ENCODE measurements at places on chromosomes 7 and 10. TPM values are rescaled to one million over a fixed set of nuclear protein-coding genes. Genes with fewer than 3 reads are reported as not detected.

DOCK4 gene
- 26.1 TPM for polyA plus RNA-seq

VIPR2 gene
- polyA plus RNA-seq: 3.6 TPM

DNTT gene
- 0.19 TPM for polyA plus RNA-seq

THNSL1 gene
- 8.4 TPM for polyA plus RNA-seq

C10orf90 gene
- polyA plus RNA-seq: 0.86 TPM

AKR1C8 gene
- polyA plus RNA-seq: 0.11 TPM

ELN gene
- polyA plus RNA-seq: 549 TPM

WNT8B gene
- polyA plus RNA-seq: 0.99 TPM

ASIC3 gene
- polyA plus RNA-seq: 2.9 TPM

LEP gene
- 0.16 TPM for polyA plus RNA-seq

TLL2 gene
- 0.63 TPM for polyA plus RNA-seq

ASB10 gene
- not detected for polyA plus RNA-seq

CHST12 gene
- polyA plus RNA-seq: 9.7 TPM

CSTF2T gene
- polyA plus RNA-seq: 44.8 TPM

SPDYE5 gene
- polyA plus RNA-seq: 1.8 TPM

ACSL5 gene
- 3.8 TPM for polyA plus RNA-seq

NPY gene
- polyA plus RNA-seq: 0.35 TPM

DDC gene
- polyA plus RNA-seq: 2.3 TPM

KIAA1549 gene
- polyA plus RNA-seq: 14.4 TPM

CD36 gene
- polyA plus RNA-seq: 40.3 TPM

SDHAF3 gene
- polyA plus RNA-seq: 56.4 TPM

SEMA3C gene
- 47.6 TPM for polyA plus RNA-seq

GRCh38 chr7:104990983-104991382 is 23.0 kb upstream of the KMT2E start:
- DNase-seq: no peak

DNA sequence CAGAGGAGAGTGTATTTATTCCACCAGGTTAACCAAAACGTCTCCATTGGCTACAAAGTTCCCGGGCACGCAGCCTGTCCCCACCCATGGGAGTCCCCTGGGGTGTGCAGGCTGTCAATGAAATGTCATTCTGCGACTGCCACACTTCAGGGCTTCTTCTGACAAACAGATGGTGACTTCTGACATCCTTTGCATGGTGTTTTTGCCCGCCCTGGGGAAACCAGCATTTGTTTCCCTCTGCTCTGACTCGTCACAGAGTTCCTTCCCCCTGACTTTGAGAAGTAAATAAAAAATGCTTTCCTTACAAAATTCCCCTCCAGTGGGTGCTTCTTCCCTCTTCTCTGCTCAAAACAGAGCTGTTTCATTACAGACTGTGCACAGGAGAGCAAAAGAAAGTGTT is 38.2 kb downstream of the TNS3 start:
- DNase-seq: no peak

- DNase-seq: no peak
Measured at GRCh38 chr10:132938472-132939339, 3.7 kb downstream of the CFAP46 start.

- no peak for DNase-seq
Measured at GRCh38 chr10:78828647-78829539, 239.9 kb upstream of the ZMIZ1 start.

GRCh38 chr7:87370660-87371180 is 25.3 kb downstream of the CROT start:
- no peak for DNase-seq

GRCh38 chr10:80158598-80159127 is 26.1 kb downstream of the PLAC9 start:
- DNase-seq: no peak

GRCh38 chr10:79319115-79319771 is 28.0 kb upstream of the PPIF start:
- DNase-seq: no peak

- DNase-seq: no peak
Measured at GRCh38 chr7:1948301-1948796, 278.3 kb downstream of the ELFN1 start.

DNA sequence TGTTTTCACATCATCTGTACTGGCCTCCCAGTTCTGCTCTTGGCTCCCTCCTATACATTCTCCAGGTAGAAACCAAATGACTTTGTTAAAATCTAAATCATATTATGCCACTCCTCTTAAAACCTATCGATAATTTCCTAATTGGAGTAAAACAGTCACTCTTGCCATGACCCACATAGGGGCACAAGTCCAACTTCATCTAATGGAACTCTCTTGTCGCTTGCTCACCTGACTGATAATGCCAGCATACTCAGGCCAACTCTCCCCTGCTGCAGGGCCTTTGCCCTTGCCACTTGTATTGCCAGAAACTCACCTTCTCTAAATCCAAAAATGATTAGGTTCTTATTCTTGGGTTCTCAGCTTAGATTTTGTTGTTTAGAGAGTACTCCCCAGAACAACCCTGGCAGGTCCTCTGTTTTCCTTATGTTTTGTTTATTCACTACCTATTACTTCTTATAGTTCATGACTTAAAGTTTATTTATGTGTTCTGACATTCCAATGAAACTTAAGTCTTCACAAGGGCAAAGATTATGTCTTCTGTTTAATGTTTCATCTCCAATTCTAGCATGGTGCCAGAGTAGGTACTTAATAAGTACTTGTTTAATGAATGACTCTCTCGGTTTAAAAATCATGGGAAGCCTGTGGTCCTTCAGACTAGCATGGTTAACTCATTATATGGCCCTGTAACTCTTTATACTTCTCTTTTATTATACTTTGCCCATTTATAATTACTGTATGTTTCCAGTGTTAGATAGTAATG is 345.9 kb upstream of the SMIM30 start:
- DNase-seq: no peak

DNA sequence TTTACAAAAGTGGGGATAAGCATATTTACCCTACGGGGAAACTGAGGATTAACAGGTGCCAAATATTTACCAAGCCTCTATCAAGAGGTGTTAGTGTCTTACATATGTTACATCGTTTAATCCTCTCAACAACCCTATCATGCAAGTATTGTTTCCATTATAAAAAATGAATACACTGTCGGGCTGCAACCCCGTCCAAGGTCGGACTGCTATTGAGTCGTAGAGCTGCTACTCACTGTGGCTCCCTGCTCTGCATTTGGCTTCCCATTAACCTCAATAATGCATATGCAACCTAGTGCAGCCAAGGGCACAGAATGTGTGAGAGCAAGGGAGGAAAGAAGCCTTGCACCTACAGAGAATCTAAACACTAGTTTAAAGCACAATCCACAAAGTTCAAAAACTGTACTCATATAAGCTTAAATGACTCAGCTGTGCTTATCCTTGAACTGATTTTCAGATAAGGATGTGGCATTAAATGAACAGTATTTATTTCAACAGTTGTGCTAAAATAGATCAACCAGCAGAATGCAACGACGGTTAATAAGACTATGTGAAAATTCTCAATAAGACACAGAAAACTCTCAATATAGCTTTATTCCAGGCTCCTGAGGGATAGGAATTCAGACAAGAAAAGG is 49.9 kb downstream of the UBE2H start:
- no peak for DNase-seq

- DNase-seq: no peak
Measured at GRCh38 chr10:49034925-49035324, 80.4 kb downstream of the VSTM4 start.

- no peak for DNase-seq
Measured at GRCh38 chr7:2613098-2613930, 18.5 kb upstream of the TTYH3 start.

- DNase-seq: no peak
Measured at GRCh38 chr10:109894516-109894915, 28.8 kb downstream of the XPNPEP1 start.

- DNase-seq: no peak
Measured at GRCh38 chr10:71974489-71975021, 10.4 kb downstream of the CHST3 start.

- DNase-seq: no peak
Measured at GRCh38 chr7:11701829-11702560, 130.0 kb downstream of the THSD7A start.

- DNase-seq: no peak
Measured at GRCh38 chr7:727104-727805, at the start of gene PRKAR1B. Gene PRKAR1B (minus strand): TSS chr7:727281. CDS start chr7:711505, 15,776 bp downstream.

DNA sequence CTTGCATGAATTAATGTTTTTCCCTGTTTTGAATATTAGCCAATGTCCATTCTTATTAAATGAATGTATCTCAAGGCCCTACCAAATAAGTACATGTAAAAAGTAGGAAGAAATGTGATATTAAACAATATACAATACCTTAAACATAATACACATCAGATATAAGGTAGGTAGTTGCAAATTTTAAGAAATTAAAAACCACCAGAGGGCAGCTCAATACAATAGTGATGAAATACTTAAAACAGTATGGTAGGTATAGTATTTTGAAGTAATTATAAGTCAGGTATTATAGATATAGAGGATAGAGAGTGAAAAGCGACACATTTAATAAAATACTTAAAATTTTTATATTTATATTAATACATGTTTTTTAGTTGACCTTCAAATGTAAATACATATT is 43.6 kb upstream of the CDK14 start:
- no peak for DNase-seq

DNA sequence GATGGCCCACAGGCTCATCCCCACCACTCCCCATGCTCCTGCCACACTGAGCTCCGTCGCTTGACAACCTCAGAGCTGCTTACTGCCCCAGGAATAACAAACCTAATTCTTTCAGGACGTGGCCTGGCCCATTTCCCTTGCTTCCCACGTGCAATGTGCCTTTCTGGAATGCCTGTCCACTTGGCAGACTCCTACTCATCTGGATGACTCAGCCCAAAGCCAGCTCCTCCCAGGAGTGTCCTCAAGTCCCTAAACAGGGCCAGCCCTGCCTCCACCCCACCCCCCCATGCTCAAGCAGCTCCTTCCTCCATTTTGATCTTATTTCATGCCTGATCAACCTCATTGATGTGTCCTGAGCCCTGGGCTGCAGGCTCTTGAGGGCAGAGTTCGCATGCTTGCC is 164.9 kb upstream of the RNF32 start:
- no peak for DNase-seq

DNA sequence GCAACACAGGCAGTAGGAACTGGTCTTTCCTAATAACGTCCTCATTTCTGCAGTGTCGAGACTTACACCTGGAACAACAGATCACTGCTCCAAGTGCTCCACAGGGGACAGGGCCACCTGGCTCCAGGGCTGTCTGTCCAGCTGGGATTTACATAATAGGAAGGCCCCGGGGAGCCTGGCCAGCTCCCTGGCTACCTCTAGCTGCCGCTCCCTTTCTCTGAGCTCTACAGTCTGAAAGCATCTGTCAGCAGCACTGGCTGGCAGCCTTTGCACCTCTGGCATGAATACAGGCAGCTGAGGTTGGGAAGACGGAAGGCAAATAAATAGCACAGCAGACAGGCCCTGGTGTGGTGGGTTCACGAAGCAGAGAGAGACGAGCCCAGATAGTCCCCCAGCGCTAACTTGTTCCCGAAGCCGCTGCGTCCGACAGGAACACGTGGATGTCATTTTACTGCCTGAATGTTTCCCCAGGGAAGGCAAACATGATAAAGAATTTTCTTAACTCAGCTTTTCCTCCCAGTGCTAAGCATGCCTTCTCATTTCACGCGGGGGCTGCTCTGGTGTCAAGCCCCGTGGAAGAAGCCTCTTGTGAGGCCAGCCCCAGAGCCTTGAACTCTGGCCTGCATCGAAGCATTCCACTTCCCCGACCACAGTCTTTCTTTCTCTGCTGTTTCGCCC is 105.4 kb downstream of the ITIH5 start:
- DNase-seq: no peak

GRCh38 chr7:128135515-128136214 is 104.4 kb upstream of the LRRC4 start:
- DNase-seq: no peak

GRCh38 chr7:5636914-5637313 is 144.5 kb downstream of the RNF216 start:
- DNase-seq: no peak

DNA sequence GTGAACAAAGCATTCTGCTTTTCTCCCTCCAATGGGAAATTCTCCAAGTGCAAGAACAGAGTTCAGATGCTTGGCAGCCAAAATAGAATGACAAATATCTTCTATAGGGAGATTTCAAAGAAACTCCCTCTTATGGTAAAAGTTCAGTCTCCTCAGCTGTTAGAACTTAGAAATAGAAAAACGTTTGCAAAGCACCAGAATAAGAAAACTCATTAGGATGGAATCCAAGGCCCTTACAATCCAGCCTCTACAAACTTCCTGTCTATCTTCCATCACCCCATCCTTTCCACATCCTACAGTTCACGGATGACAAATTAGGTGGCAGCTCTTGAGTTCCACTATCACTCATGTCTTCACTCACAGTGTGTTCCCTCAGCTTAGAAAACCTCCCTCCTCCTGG is 25.7 kb downstream of the FAM13C start:
- no peak for DNase-seq

- no peak for DNase-seq
Measured at GRCh38 chr10:85111271-85111670, 782.9 kb downstream of the CCSER2 start.

GRCh38 chr10:110013630-110014293 is 6.0 kb downstream of the ADD3 start:
- DNase-seq: no peak

DNA sequence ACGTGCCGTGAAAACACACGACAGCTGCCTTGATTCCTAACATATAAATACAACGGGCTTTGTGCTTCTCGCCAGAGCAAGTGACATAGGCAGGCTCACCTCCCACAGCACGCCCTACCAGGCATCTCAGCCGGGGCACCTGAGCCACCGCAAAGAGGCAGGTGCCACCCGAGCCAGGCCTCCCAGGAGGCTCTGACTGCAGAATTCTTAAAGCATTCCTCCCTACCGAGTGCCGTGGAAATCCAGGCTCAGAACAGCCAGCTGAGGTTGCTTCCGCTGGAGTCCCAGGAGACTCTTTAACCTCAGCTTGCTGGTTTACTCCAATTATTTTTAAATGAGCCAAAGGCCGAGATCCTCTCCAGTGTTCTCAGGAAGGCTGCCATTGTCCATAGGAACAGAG is 206.5 kb downstream of the USP6NL start:
- no peak for DNase-seq

DNA sequence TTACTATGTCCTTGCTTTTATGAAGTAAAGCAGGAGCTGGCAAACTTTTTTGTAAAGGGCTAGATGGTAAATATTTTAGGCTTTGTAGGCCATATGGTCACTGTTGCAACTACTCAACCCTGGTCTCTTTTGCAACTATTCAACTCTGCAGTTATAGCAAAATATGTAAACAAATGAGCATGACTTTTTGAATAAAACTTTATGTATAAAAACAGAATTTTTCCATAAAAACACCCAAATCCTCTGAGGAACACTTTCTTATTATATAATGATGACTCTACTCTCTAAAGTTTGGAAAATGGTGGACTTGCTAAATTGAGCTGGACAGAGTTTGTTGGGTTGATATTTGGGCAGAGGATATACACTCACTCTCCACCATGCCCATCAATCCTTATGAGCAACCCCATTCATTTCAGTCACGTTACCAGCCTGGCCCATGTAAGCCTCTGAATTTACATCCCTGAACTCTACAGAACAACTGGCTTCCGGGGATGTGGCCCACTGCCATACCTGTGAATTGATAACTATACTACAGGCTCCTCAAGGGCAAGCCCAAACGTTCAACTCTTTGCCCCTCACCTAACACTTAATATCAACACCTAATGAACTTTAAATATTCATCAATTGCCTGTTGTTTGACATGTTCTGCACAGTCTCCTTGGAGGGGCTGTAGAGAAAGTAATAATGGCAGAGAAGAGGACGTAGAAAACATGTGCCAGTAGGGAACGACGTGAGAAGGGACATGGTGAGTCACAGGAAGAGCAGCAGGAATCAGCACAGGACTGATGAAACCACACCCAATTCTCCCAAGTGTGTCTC is 37.6 kb downstream of the SGMS1 start:
- DNase-seq: no peak

GRCh38 chr7:77244222-77244934 is 44.8 kb upstream of the FGL2 start:
- no peak for DNase-seq
